GM23248 (cell line): ENCODE measurements at places on chromosomes 5 and 9. TPM values are rescaled to one million over a fixed set of nuclear protein-coding genes. Genes with fewer than 3 reads are reported as not detected.

DNA sequence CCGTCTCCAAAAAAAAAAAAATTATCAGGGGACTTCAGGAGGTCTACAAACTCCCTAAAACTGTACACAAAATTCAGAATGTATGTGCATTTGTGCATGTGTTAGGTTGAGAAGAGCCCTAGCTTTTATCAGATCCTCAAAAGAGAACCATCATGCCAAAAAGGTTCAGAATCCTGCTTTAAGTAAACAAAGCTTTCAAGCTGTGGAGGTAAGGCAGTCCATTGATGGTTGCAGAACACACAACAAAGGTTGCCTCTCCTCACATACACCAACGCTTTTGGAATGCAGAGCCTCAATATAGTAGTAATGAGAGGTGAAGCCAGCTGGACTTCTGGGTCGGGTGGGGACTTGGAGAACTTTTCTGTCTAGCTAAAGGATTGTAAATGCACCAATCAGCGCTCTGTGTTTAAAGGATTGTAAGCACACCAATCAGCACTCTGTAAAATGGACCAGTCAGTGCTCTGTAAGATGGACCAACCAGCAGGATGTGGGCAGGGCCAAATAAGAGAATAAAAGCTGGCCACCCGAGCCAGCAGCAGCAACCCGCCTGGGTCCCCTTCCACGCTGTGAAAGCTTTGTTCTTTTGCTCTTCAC, 57.9 kb upstream of the RNF38 start:
- no peak for DNase-seq

- DNase-seq, result no peak
These were observed 21.9 kb downstream of the ERBIN start for GRCh38 chr5:65948115-65948747.

- no peak for DNase-seq
These were observed 75.7 kb upstream of the FCN1 start for GRCh38 chr9:134993416-134993815.

SLC36A2 gene
- total RNA-seq, result not detected in 2 replicates

MYMK gene
- total RNA-seq, result not detected in 2 replicates
